ENCODE measurements at places on chromosomes 11 and 22.
A peak's percentile ranks its signal among the peaks of the same experiment; 100 is the strongest.

DNA sequence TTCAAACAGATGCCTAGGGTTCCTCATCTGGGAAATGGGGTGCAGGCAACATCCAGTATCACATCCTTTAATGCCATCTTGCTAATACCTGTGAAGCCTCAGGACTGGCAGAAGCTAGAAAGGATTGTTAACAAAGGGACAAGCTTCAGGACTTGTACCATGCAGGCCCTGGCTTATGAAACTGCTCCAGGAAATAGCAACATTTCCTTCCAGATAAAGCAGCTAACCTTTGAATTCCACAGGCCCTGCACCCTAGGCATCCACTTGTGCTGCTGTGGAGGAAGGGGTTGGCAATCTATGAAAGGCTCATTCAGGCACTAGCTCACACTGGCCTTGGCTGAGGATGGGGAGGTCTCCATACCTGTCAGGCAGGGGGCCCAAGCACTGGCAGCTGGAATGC, 87.2 kb downstream of the BTBD10 start:
- no peak for DNase-seq

GRCh38 chr22:28628766-28629165, 50.9 kb downstream of the TTC28 start:
- no peak for DNase-seq

GRCh38 chr11:16297332-16297731, 59.0 kb downstream of the SOX6 start:
- no peak for DNase-seq

DNA sequence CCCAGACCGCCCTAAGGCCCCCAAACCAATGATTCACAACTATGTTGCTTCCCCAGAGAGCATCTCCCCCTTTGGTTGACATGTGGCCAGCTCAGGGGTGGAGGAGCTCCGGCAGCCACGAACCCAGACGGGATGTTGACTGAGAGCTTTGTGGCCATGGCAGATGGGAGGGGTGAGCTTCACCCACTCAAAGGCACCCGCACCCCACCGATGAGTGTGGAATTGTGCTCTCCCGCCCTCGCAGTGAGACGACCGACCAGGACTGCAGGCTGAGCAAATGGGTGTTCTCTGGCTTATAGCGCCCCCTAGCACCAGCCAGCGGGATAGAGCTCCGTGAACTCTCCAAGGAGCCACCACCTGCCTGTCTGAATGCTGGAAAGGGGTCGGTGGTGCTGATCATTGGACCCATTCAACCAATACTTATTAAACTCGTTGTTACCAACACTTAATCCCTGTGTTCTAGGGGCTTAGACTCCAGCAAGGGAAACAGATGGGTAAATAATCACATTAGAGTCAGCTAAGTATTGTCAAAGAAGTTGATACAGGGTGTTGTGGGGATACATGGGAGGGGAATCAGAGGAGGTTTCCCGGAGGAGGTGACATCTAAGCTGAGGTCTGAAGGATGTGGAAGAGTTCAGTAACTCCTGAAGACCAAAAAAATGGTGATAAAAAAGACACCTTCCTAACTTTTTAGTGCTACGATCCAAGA, 4.5 kb upstream of the TIMP3 start:
- DNase-seq = no peak

GRCh38 chr11:63445720-63446119, 45.2 kb downstream of the PLAAT5 start:
- DNase-seq = no peak

DNA sequence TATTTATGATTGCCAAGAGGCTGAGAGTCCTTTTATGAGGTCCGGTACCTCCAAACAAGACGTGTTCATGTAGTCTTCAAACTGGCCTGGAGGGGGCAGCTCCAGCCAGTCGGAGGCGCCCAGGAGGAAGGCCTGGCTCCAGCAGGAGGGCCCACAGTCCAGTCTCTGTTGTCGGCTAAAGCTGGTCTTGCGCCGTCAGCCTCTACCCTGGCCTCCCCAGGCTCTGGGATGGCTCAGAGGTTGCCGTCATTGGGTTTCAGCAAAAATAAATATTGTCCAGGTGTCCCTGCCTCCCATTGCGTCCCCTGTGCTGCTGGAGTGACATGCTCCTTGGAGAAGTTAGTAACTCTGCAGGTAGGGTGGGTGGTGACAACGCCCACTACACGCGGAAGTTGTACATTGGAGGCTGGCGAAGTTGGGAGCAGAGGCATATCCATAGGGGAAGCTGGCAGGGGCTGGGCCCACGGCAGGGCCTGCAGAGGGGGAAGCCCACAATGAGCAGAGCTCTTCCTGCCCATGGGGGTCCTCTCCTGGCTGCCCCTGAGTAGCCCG, 1.0 kb upstream of the SLC25A1 start:
- peak; percentile 19 for DNase-seq

- DNase-seq = no peak
Measured at GRCh38 chr11:12248330-12248729, 129.0 kb upstream of the PARVA start.

GRCh38 chr11:130585545-130585944, 137.1 kb downstream of the ADAMTS15 start:
- DNase-seq = no peak

- DNase-seq = no peak
Measured at GRCh38 chr11:118618991-118619375, 11.6 kb downstream of the PHLDB1 start.

GRCh38 chr11:117647872-117648271, 149.1 kb downstream of the DSCAML1 start:
- DNase-seq = no peak

GRCh38 chr22:32985899-32986765, 72.0 kb downstream of the SYN3 start:
- DNase-seq = no peak

DNA sequence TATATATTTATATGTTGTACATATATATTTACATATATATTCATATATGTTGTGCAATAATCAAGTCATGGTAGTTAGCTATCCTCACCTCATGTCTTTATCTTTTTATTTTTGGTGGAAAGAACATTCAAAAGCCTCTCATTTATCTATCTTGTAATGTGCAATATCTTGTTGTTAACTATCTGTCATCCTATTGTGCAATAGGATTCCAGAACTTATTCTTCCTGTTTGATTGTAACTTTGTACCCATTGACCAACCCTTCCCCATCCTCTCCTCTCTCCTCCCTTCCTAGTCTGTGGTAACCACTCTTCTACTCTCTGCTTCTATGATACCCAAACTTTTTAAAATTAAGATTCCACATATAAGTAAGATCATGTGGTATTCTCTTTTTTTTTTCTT, 115.6 kb upstream of the PDGFD start:
- DNase-seq = no peak

DNA sequence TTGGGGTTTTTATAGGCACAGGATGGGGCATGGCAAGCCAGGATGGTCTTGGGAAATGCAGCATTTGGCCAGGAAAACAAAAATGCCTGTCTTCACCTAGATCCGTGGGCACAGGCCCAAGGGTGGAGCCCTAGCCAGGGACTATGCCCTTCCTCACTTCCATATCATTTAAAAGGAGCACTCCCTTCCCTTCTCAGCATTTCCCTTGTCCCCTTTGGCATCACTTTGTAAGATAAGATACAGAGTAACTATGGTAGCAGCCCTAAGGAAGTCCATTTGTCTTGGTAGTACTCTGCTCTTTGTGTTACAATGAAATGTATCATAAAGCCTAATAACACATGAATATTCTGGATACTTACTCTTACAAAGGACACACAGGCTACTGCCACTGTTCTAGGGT, 1092.6 kb upstream of the TENM4 start:
- DNase-seq = no peak

DNA sequence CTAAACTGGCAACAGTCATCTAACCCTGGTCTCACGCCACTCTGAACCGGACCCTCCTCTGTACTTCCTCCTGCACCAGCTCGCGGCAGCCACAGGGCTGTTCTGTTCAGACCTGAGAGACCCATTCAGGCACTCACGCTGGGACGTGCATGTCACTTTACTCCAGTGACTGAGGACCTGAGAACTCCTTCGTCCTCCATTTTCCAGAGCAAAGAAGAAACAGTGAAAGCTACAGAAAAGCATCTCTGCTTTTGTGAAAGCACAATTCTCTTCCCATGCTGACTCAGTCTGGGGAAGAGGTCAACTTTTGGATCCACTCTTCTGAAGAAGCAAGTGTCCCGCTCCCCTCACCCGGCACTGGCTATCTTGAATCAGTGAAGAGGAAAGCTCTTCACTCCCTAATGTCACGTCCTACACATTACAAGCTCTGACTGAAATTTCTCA, 24.5 kb downstream of the PISD start:
- no peak for DNase-seq

GRCh38 chr11:114122686-114123085, 63.2 kb downstream of the ZBTB16 start:
- DNase-seq = no peak

DNA sequence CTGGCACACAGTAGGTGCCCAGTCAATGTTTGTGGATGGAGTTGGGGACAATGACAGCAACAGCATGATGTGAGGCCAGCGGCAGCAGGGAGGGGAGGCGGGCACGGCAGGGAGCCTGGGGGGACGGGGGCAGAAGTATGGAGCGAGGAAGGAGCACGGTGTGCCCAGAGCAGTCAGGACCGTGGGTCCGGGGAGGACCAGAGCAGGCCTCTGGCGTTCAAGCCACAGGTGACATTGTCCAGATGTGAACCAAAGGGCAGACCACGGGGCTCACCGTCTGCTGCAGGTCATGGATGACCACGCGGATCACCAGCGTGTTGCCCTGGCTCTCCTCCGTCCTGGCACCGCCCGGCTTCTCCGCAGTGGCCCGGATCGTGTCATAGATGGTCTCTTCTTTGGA, 105.5 kb downstream of the SHANK2 start:
- no peak for DNase-seq
